ENCODE measurements at places on chromosomes 6 and 20.

DNA sequence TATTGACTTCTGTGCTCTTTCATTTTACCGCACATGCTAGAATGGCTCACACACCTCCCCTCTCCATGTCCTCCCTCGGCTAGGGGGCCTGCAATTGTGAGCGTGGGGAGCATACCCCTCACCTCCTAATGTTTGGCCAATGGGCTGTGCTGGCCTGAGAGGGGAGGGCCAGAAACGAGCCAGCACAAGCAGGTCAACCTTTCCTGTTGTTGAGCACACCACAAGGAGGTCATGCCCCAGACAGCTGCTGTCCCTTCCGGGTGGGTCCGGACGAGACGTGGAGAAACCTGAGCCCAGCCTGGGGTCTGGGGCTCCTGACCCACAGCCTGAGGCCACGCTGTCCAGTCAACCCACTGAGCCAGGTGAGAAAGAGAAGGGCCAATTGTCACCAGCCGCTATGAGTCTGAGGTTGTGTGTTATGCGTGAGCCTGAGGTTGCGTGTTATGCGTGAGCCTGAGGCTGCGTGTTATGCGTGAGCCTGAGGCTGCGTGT, 77.4 kb downstream of the TTLL2 start:
- no peak for DNase-seq

DNA sequence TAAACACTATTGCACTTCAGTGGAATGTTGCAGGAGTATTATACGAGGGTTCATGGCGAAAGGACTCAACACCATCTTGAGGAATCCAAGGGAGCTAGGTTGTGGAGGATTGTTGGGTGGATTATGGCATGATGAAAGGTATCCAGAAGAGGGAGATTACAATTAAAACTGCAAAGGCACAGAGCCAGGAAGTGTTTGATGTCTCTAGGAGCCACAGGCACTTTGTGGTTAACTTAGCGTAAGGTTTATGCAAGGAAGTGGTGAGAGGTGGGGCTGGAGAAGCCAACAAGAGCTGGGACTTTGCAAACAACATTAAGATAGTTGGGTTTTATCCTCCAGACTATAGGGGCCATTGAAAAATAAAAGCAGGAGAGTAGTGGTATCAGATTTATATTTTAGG, 86.6 kb upstream of the TPD52L1 start:
- DNase-seq = no peak

DNA sequence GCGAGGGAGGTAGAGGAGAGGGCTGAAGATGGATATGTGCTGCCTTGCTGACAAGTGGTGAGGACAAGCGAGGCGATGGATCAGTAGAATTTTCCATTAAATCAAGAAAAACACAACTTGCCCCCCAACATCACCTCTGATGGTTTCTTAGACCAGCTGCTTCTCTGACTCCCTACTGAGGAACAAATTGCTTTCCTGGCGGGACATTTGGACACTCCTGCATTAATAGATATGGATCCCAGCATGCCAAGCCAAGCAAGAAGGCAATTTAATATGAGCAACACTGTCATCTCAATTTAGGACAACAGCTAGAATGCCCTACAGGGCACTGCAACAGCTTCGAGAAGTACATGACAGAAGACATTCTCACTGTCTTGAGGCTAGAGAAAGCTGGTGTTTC, 248.4 kb upstream of the AGPAT4 start:
- DNase-seq = no peak

DNA sequence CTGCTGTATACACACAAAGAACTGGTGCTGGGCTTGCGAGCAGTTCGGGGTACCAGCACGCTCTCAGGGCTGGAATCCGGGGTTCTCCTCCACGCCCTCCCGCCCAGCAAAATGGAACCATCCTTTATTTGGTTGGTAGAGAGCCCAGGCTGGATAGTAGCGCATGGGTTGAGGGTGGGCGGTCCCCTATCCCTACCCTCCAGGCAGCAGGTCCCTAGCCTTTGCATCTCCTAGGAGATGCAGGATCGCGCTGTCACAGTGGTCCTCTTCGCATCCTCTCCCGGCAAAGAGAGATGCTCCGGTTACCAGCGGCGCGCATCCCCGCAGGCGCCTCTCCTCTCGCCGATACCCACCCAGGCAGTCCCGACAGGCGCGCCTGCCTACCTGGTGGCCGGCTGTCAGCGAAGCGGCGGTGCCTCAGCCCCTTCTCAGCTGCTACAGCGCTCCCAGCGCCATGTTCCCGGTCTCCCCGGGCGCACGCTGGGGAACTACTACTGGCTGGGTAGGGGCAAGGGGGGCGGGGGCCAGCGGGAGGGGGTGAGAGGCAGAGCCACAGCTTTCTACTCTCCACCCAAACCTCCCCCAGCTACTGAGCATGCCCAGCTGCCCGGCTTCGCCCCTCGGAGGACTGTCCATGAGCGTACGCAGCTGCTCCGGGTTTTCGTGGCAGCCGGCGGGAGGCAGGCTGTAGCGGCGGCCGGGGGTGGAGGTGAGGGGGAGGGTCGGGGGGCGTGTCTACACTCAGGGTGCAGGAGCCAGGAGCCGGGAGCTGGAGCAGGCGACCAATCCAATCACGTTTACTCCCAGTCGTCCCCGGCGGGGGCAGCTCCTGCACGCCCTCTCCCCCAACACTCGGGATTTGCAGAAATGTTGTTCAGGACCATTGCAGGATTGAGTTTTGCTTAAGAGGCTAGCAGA, at the start of gene PAK5:
TSS of gene PAK5 (minus strand) at position 699 of the 918 bp plus-strand sequence. CDS start 194,748 bp downstream, outside the sequence.
- DNase-seq = peak; percentile 8

DNA sequence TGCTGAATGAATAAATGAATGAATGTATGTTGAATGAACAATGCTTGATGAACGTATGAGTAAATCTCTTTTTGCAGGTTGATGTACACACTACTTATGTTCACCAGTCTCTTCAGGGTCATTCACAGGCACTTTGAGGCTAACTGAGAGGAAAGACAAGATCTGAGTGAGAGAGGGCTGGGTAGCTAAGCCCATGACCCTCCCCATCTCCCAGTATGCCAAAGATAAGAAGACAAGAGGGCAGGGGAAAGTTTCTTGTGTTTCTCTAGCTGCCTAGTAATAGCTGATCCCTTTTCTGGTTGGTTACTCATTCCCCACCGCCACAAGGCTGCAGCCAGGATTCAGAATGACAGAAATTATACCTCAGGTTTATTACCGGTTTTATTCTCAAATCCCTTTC, 90.7 kb downstream of the CEP57L1 start:
- no peak for DNase-seq

DNA sequence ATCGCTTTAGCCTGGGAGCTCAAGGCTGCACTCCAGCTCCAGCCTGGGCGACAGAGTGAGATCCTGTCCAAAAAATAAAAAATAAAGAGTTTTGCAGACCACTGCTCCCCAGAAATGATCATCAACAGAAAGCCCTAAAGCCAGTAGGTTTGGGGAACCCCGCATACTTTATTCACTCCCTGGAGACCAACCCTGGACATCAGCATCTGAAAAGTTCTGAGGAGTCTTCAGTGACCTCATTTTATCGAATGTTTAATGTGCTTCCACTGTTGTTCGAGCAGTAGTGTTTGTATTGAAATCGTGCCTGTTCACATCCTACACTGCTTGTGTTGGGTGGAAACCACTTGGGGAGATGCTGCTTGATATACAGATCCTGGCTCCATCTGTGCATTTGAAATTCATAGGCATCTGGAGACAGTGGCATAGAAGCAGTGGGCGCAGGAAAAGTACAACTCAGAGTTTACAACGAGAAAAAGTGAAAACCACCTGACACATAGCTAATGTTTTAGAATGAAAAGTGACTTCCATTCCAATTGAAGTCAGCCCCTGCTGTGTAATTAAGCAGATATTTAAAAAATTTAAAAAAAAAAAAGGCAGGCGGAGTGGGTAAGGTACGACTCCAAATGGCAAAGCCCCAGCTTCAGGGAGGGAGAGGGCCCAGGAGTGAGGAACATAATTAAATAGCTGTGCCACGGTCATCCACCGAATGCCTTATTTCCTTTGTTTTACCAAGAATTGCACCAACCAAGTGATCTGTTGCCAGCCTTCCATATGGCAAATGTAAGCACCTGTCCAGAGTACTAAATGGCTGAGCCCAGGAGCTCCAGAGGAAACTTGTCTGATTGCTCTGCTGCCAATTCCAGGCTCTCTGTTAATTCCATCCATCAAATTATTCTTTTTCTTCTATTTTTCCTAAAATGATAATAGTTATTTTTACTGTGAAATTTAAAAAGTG, 100.4 kb upstream of the NAA20 start:
- no peak for DNase-seq

- DNase-seq = no peak
These were observed 394.5 kb downstream of the PLCB1 start for GRCh38 chr20:8526610-8527009.

- DNase-seq = no peak
These were observed 175.2 kb upstream of the ARID1B start for GRCh38 chr6:156602066-156602385.

DNA sequence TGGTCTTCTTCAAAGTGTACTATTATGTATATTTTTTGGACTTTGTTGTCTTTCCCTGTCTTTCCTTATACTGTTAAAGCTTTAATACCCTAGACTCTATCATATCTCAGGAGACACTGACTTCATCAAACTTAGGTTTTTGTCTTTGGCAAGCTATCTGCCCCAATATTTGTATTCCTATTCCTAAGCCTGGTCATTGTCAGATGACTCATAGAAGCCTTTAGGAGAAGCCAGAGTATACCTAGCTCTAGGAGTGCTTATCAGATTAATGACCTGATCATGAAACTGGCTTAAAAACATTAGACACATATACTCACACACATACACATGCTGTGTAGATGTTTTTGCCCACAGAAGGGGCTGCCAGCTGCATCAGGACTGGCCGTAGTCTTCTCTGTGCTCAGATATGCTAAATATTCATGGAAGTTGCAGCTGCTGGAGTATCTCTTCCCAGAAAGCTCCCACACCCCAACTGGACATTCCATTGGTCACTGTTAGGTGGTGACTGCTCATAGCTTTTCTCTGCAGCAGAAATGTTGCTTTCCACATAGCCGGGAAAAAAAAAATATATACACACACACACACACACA, 102.0 kb downstream of the ANKS1A start:
- no peak for DNase-seq

DNA sequence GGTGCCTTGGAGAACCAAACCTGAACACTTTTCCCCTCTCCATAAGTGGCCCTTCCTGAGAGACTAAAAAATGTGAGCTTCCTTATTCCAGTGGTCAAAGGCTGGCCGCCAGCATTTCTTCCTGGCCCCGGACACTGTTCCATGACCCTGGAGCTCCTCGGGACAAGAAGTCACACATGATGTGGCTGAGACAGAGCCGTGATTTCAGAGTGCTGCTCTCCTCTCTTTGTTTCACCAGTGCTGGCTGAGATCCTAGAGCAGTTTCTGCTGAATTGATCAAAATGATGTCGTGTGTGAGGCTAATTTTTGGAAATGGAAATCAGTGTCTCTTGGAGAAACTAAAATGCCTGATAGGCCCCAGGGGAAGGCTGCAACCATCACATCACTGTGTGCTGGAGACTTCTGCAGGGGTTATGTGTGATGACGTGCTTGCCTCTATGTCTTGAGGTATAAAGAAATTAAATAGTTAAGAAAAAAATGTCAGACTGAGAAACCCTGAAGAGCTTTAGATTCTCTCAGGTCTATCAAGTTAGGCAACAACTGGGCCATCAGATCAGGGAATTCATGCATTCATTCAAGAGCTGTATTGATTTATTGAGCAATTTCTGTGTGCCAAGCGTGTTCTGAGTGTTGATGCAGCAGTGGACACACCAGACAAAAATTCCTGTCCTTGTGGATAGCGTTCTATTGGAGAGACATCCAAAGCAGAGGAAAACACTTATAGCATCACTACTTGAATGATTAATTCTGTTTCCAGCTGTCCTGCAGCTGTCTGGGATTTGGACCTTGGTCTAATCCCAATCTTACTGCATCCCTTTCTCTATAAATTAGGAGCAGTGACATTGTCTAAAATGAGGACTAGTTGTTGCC, 72.7 kb upstream of the CCN6 start:
- peak; percentile 25 for DNase-seq

DNA sequence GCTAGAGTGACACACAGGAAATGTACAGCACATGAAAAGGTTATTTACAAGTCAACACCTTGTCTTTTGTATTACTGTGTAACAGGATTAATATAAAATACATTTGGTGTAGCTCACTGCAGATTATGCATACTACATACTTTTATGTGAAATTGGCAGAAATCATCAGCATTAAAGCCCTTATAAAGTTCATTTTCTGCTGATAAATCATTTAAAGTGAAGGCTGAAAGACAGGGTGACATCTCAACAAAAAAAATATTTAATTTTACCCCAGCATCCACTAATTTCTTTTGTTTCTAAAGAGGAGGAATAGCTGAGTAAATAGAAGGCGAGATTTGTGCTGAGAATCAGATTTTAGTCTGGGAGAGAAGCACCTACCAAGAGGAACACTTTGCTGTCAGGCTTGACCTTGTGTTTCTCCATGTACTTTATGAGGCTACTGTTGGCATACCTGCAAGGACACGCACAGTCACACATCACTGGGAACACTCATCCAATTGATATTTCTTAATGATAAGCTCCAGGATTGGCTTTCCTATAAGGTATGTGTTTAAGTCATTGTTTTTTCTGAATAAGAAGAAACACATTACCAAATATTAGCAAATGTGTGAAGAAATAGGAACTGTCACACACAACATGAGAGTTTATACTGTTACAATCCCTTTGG, 146.6 kb upstream of the SLC22A16 start:
- no peak for DNase-seq

DNA sequence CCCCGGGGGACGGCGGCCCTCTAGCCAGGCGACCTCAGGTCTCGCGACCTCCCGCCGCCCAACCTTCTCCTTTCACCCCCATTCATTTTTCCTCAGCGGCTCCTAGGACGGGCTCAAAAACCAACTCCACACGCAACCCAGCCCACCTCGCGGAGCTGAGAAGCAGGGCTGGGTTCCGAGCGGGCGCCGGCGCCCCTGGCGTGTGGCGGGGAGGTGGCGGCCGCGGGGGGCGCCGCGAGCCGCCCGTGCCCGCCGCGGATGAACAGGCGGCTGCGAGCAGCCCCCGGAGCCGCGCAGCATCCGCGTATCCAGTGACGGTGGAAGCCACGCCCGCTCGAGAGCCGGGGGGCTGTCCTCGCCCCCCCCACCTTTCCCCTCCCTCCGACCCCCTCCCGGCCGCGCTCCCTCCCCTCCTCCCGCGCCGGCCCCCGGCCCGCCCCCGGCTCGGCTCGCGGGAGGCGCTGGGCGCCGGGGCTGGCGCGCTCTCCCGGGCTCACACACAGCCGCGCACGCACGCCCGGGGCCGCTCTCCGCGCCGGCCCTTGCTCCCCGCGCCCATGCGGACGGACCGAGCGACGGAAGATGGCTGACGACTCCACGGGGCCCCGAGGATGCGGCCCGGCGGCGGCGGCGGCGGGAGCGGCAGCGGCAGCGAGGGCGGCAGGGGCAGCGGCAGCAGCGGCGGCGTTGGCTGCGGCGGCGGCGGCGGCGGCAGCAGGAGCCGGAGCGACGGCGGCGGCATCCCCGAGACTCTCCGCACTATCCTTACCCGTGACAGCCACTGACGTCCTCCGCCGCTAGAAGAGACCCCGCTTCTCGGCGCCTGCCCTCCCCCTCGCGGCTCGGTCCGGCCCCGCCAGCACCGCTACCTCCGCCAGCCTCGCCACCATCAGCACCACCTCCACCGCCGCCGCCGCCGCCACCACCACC, at the start of gene SOBP:
TSS of gene SOBP (plus strand) at position 482 of the 930 bp plus-strand sequence. CDS start 500 bp downstream, outside the sequence.
- peak; percentile 81 for DNase-seq

GRCh38 chr20:40997116-40997515, 31.5 kb upstream of the TOP1 start:
- DNase-seq = no peak

GRCh38 chr6:154202339-154202738, 154.3 kb downstream of the IPCEF1 start:
- DNase-seq = no peak
